ENCODE measurements at places on chromosomes 6 and 20.

DNA sequence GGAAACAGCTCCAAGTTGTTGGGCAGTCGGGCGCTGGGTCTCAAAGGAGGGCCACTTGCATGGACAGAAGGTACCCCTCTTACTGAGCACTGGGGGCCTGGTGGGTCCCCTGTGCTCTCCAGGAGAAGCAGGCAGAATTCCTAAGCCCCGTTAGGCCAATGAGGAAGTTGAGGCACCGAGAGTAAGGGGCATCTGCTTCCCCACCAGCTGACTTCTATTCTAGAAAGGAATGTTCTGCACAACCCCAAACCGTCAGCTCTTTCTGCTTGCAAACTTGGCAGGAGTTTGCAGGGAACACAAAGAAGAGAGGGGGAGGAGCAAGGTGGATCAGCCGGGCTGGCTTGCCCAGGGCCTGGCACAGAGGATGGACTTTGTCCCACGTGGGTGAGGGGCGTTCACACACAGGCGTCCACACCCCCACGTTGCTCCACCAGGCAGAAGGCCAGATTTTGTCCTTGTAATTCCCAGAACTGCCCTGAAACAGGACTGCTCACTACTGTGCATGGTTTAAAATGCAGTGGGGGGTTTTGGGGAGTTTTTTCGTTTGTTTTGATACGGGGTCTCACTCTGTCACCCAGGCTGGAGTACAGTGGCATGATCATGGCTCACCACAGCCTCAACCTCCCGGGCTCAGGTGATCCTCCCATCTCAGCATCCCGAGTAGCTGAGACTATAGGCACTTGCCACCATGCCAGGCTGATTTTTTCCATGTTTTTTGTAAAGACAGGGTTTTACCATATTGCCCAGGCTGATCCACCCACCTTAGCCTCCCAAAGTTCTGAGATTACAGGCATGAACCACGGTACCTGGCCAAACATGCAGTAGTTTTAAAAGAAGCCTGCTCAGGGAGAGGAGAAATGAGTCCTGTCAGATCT, 93.3 kb downstream of the SNX5 start:
- no peak for DNase-seq

GRCh38 chr20:3932277-3932676, 43.1 kb downstream of the PANK2 start:
- DNase-seq: no peak

DNA sequence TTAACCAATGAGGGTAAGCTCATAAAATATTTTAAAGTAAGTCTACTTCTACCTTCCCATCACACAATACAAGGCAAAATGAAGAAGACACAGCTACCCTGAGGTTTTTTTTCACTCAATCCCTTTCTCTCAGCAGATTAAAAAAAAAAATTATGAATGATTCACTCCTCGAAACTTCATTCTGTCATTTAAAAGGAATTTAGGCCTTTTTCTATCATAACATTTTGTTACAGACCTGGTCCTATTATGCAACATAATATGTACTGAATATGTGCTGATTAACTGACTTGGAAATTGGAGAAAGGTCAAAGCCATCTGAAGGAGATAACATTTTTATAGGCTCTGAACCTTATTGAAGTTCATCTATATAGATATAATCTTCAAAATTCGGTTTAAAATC, 45.5 kb downstream of the PRL start:
- no peak for DNase-seq

- DNase-seq: no peak
Measured at GRCh38 chr20:16654858-16655535, 74.8 kb upstream of the SNRPB2 start.

DNA sequence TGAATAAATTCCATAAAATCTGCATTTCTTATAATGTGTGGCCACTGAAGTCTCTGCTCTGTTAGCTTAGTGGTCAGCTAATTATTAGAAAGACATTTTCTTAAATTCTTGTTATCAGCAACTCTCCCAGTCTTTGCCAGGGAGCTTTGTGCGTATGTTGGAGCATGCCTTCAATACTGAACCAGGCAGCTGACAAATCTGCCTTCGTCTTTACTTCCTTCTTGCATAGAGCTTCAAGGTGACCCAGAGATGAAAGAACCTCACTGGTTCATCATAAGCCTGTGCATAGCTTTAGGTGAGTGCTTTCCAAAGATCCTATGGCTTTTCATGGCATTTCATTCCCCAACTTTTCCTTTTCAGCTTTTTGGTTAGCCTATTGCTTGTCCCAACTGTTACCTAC, 43.0 kb upstream of the NELFCD start:
- no peak for DNase-seq

DNA sequence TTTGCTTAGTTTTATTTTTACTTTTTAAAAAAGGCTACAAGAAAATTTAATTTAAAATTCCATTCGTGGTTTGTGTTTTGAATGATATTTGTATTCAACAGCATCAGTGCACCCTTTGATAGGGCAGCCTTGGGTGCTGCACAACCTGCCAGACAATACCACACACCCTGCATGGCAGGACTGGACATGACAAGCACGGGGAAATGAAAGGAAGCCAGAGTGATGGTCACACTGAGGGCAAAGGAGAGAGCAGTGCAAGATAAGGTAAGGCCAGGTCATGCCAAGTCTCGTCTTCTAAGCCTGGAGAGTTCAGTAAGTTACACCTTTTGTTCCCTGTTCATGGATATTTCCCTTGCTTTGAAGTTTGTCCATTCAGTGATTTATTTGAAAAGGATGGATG, 103.0 kb downstream of the ALDH8A1 start:
- no peak for DNase-seq

DNA sequence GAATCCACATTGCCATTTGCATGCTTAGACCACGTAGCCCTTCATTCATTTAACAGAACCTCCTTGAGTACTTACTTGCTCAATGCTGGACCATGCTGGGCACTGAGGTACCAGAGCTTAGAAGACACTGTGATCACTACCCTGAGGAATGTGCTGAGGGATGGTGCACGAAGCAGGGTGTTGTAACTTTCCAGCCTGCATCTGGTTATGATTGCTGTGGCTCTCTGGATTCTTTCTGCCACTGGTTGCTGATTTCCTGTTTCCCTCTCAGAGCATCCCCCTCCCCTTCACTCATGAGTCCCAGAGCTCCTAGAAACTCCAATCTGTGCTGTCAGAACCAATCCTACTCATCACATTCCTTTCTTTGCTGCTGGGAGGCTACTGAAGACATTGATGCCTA, 537.4 kb downstream of the PTPRT start:
- no peak for DNase-seq

- no peak for DNase-seq
Measured at GRCh38 chr20:51831866-51832265, 29.5 kb upstream of the SALL4 start.

GRCh38 chr6:37287519-37288157, 29.7 kb upstream of the TMEM217 start:
- DNase-seq: no peak

- DNase-seq: no peak
Measured at GRCh38 chr6:135830452-135830881, 21.0 kb upstream of the PDE7B start.

GRCh38 chr6:47256361-47256760, 53.3 kb downstream of the TNFRSF21 start:
- DNase-seq: no peak

- DNase-seq: no peak
Measured at GRCh38 chr20:25321262-25321831, 69.3 kb downstream of the ABHD12 start.

DNA sequence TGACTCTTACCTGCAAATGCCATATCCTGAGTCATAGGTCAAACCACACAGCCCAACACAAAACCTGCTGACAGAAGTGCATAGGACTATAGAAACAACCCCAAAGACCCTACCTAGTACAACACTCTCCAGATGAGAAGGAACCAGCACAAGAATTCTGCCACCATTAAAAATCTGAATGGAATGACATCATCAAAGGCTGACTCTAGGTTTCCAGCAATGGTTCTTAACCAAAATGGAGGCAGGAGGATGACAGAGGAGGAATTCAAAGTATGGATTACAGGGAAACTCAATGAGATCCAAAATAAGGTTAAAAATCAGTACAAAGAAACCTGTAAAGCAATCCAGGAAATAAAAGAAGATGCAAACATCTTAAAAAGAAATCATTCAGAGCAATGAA, 31.2 kb downstream of the OR14J1 start:
- DNase-seq: no peak

DNA sequence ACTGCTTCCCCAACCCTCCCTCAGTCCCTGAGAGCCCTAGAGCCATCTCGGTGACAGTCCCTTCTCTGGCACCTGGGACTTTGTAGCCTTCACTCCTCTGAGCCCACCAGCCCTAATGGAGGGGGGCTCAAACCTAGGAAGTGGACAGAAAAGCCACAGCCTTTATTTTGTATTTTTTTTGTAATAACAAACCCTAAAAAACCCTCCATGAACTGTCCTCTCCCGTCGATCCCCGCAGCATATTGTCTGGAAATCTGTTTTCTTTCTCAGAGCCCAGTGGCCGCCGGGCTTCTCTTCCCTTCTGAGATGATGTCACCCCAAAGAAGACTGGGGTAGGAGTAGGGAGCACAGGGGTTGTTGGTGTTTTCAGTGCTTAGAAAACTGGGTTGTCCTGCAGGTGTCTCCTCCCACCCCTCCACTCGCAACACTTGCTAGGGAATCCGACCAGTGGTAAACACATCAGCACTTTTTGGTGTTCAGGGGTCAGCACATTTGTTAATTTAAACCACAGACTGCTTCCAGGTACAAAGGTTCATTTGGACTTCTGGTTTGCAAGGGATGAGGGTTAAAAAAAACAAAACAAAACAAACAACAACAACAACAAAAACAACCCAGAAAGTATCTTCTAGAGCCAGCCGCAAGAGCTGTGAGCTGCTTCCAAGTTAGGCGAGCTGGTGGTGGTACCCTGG, 9.9 kb downstream of the PAX1 start:
- no peak for DNase-seq

DNA sequence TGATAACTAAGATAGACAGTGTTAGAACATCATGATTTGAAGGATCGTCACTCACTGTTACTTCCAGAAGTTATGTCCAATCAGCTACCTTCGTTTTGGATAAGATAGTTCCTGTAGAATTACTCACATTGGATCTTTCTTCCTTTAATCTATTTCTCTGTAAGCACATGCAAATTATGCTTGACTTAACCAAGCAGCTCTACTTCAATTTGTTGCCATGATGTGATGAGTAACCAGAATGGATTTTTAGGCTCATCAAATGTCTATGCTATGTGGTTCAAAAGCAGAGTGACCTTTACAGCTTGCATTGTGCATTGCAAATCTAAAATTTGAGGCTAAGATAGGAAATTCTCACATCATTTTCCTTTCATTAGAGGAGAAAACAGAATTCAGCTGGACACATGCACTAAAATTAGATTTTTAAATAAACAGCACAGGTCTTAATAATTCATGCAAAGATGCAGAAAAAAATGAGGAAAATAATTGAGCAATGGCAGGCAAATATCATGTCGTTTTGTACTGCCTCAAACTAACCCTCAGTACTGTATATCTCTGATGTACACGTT, 76.7 kb upstream of the ZFP64 start:
- DNase-seq: no peak

- DNase-seq: no peak
Measured at GRCh38 chr20:32672394-32672981, 1.3 kb downstream of the C20orf203 start.

Data from activated CD4-positive, alpha-beta T cell treated with anti-CD3 and anti-CD28 coated beads for 1 hour (primary cell).